Cardiac muscle cell (in vitro differentiated cells and primary cell): ENCODE measurements at places on chromosomes 2 and 18. TPM values are rescaled to one million over a fixed set of nuclear protein-coding genes. Genes with fewer than 3 reads are reported as not detected.

- H3K27ac ChIP-seq: no peak overlapping the region
- H3K36me3 ChIP-seq: no peaks in the 10 kb centered on the region
- H3K27me3 ChIP-seq: no peaks in the 10 kb centered on the region
- no peak for DNase-seq
- no peaks in the 10 kb centered on the region for H3K4me1 ChIP-seq
These were observed 264.5 kb upstream of the LRP1B start for GRCh38 chr2:142395291-142395690.

DNA sequence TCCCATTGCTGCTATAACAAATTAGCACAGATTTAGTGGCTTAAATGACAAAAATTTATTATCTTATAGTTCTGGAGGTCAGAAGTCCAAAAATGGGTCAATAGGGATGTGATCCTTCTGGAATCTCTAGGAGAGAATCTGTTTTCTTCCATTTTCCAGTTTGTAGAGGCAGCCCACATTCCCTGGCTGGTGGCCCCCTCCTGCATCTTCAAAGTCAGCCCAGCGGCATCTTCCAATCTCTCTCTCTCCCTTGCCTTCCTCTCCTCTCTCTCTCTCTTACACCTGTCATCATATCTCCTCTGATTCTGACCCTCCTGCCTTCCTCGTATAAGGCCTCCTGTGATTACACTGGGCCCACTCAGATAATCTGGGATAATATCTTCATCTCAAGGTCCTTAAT, 3.9 kb upstream of the AGAP1 start:
- no peak overlapping the region for H3K4me3 ChIP-seq
- no peaks in the 10 kb centered on the region for H3K27me3 ChIP-seq
- no peak overlapping the region for H3K27ac ChIP-seq

DNA sequence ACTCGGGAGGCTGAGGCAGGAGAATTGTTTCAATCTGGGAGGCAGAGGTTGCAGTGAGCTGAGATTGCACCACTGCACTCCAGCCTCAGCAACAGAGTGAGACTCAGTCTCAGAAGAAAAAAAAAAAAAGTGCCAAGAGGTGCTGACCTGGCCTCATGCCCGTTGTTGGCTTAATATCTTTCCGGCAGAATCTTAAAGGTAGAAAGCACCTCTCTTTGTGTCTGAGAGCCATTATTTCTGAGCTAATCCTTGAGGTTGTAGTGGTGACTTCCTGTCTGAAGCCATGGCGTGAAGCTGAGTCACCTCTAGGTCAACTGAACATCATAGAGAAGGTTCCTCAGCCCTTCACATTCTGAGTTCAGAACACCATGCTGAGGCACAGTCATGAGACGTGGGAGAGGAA, 60.4 kb downstream of the WDSUB1 start:
- no peak overlapping the region for H3K27ac ChIP-seq
- H3K27me3 ChIP-seq: no peaks in the 10 kb centered on the region
- H3K4me3 ChIP-seq: no peak overlapping the region
- H3K36me3 ChIP-seq: peaks cover 48% of the 10 kb centered on the region
- DNase-seq: peak; percentile 14

DNA sequence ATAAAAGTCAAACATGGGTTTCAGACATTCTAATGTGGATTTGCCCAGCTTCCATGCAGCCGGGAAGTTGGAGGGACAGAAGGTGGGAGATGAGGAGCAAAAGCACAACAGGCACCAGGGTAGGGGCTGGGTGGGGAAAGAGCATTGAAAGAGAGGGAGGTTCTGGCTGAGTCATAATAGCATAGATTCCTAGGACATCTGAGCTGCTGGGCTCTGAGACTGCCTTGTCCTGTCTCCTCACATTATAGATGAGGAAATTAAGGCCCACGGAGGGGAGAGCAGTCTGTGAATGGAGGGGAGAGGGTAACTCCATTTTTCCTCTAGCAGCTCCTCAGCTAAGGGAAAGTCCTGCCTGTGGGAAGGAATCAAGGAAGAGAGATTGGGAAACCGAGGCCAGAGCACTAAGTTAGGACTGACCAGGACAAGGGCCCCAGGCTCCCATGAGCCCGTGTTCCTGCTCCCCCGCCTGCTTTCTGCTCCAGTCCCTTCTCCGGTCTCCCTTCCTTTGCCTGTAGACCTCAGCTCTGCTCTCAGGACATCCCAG, 26.2 kb downstream of the SH2D6 start:
- peak; percentile 33 for DNase-seq
- H3K27me3 ChIP-seq: no peaks in the 10 kb centered on the region
- no peaks in the 10 kb centered on the region for H3K36me3 ChIP-seq
- no peak overlapping the region for H3K27ac ChIP-seq
- no peaks in the 10 kb centered on the region for H3K4me1 ChIP-seq

- peaks cover 15% of the 10 kb centered on the region for H3K4me1 ChIP-seq
- H3K36me3 ChIP-seq: no peaks in the 10 kb centered on the region
- H3K27ac ChIP-seq: no peak overlapping the region
- H3K4me3 ChIP-seq: no peak overlapping the region
These were observed 61.8 kb downstream of the CAB39 start for GRCh38 chr2:230774348-230774951.

DNA sequence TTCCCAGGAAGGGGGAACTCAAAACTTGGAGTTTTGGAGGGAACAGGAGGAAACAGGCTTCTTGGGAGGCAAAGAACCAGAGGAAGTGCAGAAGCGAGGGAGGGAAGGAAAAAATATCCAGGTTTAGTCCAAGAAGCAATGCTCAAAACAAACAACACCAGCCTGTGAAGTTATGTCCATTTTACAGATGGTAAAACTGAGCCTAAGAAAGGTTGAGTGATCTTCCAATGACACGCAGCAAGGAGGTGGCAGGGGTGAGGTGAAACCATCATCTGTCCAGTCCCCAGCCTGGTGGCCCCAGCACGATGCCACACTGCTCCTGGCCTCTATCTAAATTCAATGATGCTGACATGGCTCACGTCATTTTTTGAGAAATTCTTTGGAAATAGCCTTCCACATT, 10.8 kb downstream of the DNMT3A start:
- DNase-seq: no peak
- H3K36me3 ChIP-seq: no peaks in the 10 kb centered on the region
- no peaks in the 10 kb centered on the region for H3K4me1 ChIP-seq

Gene MSTN
- 0.27 and 0.28 TPM in 2 replicates for total RNA-seq
